ENCODE measurements at places on chromosomes 4 and X.

DNA sequence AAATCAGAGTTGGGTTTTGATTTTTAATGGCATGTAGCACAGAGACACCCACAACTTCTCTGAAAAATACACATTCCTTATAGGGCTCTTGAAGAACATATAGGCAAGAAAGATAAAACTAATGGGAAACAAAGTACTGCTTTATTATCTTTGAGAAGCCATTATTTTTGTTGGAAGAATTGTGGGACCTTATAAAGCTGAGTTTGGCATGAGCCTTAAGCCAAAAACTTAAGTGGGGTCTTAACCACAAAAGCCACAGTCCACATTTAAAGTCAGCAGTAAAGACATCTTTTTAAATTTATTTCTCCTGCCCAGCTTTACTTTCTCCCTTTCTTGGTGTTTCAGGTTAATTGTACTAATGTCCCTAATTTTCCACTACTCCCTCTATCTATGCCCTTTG lies 1297.3 kb downstream of the C4orf33 start:
- DNase-seq: no peak

DNA sequence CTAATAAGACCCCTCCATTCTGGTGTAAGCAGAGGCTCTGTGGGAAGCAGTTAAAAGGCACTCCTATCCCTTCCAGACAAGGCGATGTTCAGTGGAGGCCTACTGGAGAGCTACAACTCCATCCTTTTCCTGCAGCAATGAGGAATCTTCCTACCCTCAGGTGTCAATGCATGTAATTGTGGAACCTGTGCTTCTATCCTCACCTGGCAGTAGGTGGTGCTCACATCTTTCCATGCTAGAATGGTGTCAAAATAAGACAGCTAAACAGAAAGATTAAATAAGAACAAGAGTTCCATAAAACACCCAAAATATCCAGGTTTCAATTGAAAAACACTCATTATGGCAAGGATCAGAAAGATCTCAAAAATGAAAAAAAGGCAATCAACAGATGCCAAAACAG lies 224.6 kb downstream of the IL15 start:
- DNase-seq: no peak

DNA sequence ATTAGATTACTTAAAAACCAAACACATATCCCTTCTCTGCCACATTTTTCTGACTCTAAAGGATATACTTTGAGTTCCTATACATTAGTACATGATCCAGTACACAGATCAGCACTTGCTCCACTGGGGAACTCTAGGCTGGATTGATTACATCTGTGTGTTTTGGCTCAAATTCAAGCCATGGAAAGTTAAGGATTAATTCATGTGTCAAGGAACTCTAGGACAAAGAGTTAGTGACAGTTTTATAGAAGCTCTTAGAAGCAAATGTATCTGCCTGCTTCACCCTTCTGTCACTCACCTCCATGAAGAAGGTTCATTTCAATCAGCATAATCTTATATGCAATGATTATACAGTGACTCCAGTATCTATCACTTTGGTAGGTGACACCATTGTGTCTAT lies 43.2 kb downstream of the SCFD2 start:
- DNase-seq: no peak

GRCh38 chr4:3836756-3837601 lies 70.8 kb downstream of the ADRA2C start:
- DNase-seq: no peak

GRCh38 chr4:38092701-38093100 lies 132.5 kb downstream of the PTTG2 start:
- no peak for DNase-seq

Measured in stimulated activated CD8-positive, alpha-beta memory T cell treated with anti-CD3 and anti-CD28 coated beads, Interleukin-4, amount 100 ng/mL, for 4 hours (primary cell).